ENCODE measurements at places on chromosomes 1 and 21. TPM values are rescaled to one million over a fixed set of nuclear protein-coding genes. Genes with fewer than 3 reads are reported as not detected.

SPRR2A gene
- total RNA-seq = not detected

TDRD10 gene
- total RNA-seq = 6.7 TPM

RYR2 gene
- total RNA-seq = 0.20 TPM

OR2T2 gene
- total RNA-seq = not detected

TMEM54 gene
- 41.4 TPM for total RNA-seq

C4BPA gene
- not detected for total RNA-seq

NFASC gene
- total RNA-seq = 69.9 TPM

CNTN2 gene
- 9.4 TPM for total RNA-seq
